ENCODE measurements at places on chromosomes 3 and 15. TPM values are rescaled to one million over a fixed set of nuclear protein-coding genes. Genes with fewer than 3 reads are reported as not detected.

DNA sequence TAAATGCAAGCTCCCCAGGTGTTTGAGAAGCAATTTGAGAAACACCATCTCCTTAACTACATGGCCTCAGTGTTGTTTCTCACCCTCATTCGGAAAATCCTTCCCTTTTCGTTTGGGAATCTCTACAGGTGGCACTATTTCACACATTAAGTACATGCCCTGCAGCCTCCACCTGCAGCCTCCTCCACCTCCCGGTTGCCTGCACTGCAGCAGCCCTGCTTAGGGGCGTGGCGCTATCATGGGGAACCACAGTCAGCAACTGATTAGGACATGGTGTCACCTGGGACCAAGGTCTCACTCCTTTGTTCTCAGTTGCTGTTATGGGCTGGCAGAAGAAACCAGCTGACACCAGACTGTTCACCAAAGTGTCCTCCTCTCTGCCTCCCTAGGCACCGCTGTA lies 11.7 kb upstream of the ZNF774 start:
- no peaks in the 10 kb centered on the region for H3K27me3 ChIP-seq
- no peaks in the 10 kb centered on the region for H3K36me3 ChIP-seq
- no peak for DNase-seq
- no peak overlapping the region for H3K27ac ChIP-seq

DNA sequence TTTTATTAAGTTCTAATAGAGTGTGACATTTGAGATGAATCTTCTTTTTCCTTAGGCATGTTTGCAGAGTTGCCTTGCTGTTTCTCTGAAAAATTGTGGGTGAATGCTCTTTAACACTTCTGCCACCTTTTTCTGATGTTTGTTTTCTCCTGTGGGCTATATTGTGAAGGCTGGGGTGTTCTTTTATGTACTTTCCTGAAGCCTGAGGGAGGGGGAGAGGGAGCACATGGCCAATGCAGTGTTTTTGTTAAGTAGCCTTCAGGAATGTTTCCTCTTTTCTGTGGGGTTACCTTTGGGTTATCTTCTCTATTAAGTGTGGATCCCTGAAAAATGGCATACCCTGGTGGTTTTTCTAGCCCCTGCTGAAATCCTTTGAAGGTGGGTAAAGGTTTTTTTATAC lies 50.2 kb downstream of the CMC1 start:
- no peak overlapping the region for H3K27ac ChIP-seq
- H3K4me3 ChIP-seq, result no peak overlapping the region
- peaks cover 5% of the 10 kb centered on the region for H3K4me1 ChIP-seq
- no peaks in the 10 kb centered on the region for H3K27me3 ChIP-seq

GRCh38 chr3:179450901-179451264 lies 387 bp downstream of the GNB4 start:
- no peaks in the 10 kb centered on the region for H3K4me1 ChIP-seq
- peak overlapping the region; percentile 99 for H3K27ac ChIP-seq
- H3K4me3 ChIP-seq, result peak overlapping the region; percentile 92
- H3K36me3 ChIP-seq, result no peaks in the 10 kb centered on the region

GRCh38 chr15:63449731-63450130 lies 54.7 kb upstream of the USP3 start:
- no peaks in the 10 kb centered on the region for H3K36me3 ChIP-seq
- no peak overlapping the region for H3K27ac ChIP-seq
- no peak for DNase-seq
- no peak overlapping the region for H3K4me3 ChIP-seq

GRCh38 chr3:129195731-129196256 lies 12.1 kb upstream of the CNBP start:
- no peaks in the 10 kb centered on the region for H3K36me3 ChIP-seq
- no peak overlapping the region for H3K4me3 ChIP-seq
- H3K4me1 ChIP-seq, result peaks cover 11% of the 10 kb centered on the region
- H3K27me3 ChIP-seq, result no peaks in the 10 kb centered on the region
- peak overlapping the region; percentile 86 for H3K27ac ChIP-seq

DNA sequence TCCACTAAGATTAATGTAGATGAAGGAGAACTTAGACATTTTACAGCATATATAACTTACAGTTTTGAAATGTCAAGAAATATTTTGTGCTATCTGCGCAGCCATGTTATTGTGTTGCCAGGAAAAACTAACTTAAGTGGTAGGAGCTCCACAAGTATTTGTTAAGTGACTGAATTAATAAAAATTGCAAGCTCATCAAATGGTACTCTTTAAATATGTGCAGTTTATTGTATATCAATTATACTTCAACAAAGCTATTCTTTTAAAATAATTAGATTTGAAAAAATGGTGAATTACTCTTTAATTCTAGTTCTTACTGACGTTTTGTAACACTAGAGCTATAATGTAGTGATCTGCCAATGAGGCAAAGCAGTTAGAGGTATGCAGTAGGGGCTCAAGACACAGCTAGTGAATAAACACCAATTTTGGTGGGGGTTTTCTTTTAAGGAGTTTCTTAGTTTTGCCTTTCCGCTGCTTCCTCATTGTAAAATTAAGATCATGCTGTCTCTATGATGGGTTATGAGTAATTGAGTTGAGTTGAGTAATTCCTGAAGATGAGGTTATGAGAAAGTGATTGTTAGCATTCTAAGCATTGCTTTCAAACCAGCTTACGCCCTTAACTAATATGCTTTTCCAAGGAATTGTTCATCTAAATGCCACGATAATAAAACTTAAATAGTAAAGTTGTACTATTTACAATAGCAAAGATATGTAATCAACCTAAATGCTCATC lies 10.9 kb upstream of the LXN start:
- H3K27ac ChIP-seq, result no peak overlapping the region
- H3K4me1 ChIP-seq, result no peaks in the 10 kb centered on the region
- DNase-seq, result no peak
- H3K36me3 ChIP-seq, result no peaks in the 10 kb centered on the region
- no peaks in the 10 kb centered on the region for H3K27me3 ChIP-seq

- H3K27me3 ChIP-seq, result no peaks in the 10 kb centered on the region
- H3K27ac ChIP-seq, result no peak overlapping the region
- H3K4me3 ChIP-seq, result no peak overlapping the region
- no peak for DNase-seq
- no peaks in the 10 kb centered on the region for H3K4me1 ChIP-seq
These were observed 141.6 kb downstream of the SCAPER start for GRCh38 chr15:76763554-76763953.

- peak; percentile 62 for DNase-seq
- peaks cover 4% of the 10 kb centered on the region for H3K4me1 ChIP-seq
- no peaks in the 10 kb centered on the region for H3K27me3 ChIP-seq
- no peaks in the 10 kb centered on the region for H3K36me3 ChIP-seq
- no peak overlapping the region for H3K27ac ChIP-seq
These were observed 88.7 kb downstream of the CACNA2D3 start for GRCh38 chr3:54211097-54211496.

- peaks cover 8% of the 10 kb centered on the region for H3K4me1 ChIP-seq
- no peak overlapping the region for H3K27ac ChIP-seq
- H3K36me3 ChIP-seq, result no peaks in the 10 kb centered on the region
- no peak for DNase-seq
- H3K4me3 ChIP-seq, result no peak overlapping the region
- H3K27me3 ChIP-seq, result no peaks in the 10 kb centered on the region
These were observed 98.9 kb downstream of the FMN1 start for GRCh38 chr15:33095641-33096040.

DNA sequence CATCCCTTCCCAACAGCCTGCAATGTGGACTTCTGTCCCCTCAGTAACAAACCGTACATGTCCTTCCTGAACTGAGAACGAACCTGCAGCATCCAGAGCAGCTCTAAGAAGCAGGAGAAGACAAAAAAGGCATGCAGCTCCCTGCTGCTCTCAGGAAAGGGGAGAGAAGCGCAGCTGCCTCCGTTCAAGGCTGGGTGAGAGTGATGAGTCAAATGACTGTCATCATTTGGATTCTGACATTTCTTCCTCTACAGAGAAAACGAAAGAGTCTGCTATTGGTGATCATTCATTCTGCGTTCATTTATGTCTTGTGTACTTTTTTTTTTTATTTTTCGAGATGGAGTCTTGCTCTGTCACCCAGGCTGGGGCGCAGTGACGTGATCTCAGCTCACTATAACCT lies 677.8 kb downstream of the FHIT start:
- no peaks in the 10 kb centered on the region for H3K4me1 ChIP-seq

GRCh38 chr3:62785384-62785783 lies 89.8 kb downstream of the CADPS start:
- no peak overlapping the region for H3K27ac ChIP-seq
- H3K36me3 ChIP-seq, result no peaks in the 10 kb centered on the region
- no peak overlapping the region for H3K4me3 ChIP-seq
- DNase-seq, result no peak
- no peaks in the 10 kb centered on the region for H3K4me1 ChIP-seq

- H3K27ac ChIP-seq, result no peak overlapping the region
- no peak overlapping the region for H3K4me3 ChIP-seq
- H3K36me3 ChIP-seq, result no peaks in the 10 kb centered on the region
- H3K4me1 ChIP-seq, result no peaks in the 10 kb centered on the region
- DNase-seq, result no peak
- peaks cover 3% of the 10 kb centered on the region for H3K27me3 ChIP-seq
These were observed 156.8 kb upstream of the ICE2 start for GRCh38 chr15:60635507-60636352.

DNA sequence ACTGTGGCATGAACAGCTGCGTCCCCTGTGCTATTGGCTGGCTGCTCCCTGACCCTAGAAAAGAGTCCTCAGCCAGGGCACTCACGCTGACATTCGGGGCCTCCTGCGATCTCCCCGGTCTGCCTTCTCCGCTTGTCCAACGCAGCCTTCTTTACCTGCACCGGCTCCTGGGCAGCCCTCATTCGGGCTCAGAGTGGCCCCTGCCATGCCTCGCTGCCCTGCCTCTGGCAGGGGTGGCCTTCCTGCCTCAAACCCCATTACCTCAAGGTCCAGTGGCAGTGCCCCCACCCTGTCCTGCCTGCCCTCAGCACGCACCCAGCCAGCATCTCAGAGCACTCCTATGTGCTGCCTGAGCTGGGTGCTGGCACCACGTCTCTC lies 86.5 kb downstream of the TBC1D2B start:
- peak overlapping the region; percentile 73 for H3K27ac ChIP-seq
- no peaks in the 10 kb centered on the region for H3K27me3 ChIP-seq
- peaks cover 53% of the 10 kb centered on the region for H3K4me1 ChIP-seq

CCR9 gene
- not detected for polyA plus RNA-seq

- H3K36me3 ChIP-seq, result no peaks in the 10 kb centered on the region
- peak; percentile 58 for DNase-seq
- H3K27ac ChIP-seq, result no peak overlapping the region
- H3K4me1 ChIP-seq, result no peaks in the 10 kb centered on the region
- H3K27me3 ChIP-seq, result peaks cover 4% of the 10 kb centered on the region
- no peak overlapping the region for H3K4me3 ChIP-seq
These were observed 17.7 kb downstream of the PTH1R start for GRCh38 chr3:46895204-46895660.

GRCh38 chr15:73922186-73923151 lies 3.8 kb upstream of the LOXL1 start:
- peaks cover 53% of the 10 kb centered on the region for H3K4me1 ChIP-seq
- H3K27ac ChIP-seq, result peak overlapping the region; percentile 48
- H3K27me3 ChIP-seq, result no peaks in the 10 kb centered on the region
- H3K4me3 ChIP-seq, result no peak overlapping the region

- H3K4me3 ChIP-seq, result peak overlapping the region; percentile 81
- H3K27me3 ChIP-seq, result no peaks in the 10 kb centered on the region
- peak; percentile 23 for DNase-seq
- peaks cover 5% of the 10 kb centered on the region for H3K36me3 ChIP-seq
These were observed 4.2 kb downstream of the FURIN start for GRCh38 chr15:90872486-90873184.

DNA sequence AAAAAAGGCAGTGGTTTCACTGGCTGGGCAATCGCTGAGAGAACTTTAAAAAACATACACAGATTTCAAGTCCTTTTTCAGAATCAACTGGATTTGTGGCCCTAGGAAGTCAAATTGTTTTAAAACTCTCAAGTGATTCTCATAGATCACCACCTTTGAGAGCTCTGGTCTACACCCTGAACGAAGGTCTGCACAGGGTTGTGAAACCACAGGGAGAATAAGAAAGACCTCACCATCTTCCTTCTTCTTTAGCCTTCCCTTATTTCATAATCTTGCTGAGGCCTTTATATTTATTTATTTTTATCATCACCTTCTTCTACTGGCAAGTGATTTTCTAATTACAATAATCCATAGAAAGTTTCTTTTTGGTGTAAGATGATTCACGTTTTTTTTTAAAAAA lies 58.1 kb downstream of the FOXP1 start:
- no peak for DNase-seq
- H3K27me3 ChIP-seq, result no peaks in the 10 kb centered on the region
- no peak overlapping the region for H3K27ac ChIP-seq
- H3K4me3 ChIP-seq, result no peak overlapping the region

- H3K27me3 ChIP-seq, result no peaks in the 10 kb centered on the region
- DNase-seq, result no peak
- no peaks in the 10 kb centered on the region for H3K36me3 ChIP-seq
These were observed 33.1 kb downstream of the POLG start for GRCh38 chr15:89301304-89302089.

GRCh38 chr3:159607856-159608255 lies 380.8 kb upstream of the IL12A start:
- H3K27ac ChIP-seq, result no peak overlapping the region
- DNase-seq, result no peak
- no peak overlapping the region for H3K4me3 ChIP-seq
- no peaks in the 10 kb centered on the region for H3K36me3 ChIP-seq

DNA sequence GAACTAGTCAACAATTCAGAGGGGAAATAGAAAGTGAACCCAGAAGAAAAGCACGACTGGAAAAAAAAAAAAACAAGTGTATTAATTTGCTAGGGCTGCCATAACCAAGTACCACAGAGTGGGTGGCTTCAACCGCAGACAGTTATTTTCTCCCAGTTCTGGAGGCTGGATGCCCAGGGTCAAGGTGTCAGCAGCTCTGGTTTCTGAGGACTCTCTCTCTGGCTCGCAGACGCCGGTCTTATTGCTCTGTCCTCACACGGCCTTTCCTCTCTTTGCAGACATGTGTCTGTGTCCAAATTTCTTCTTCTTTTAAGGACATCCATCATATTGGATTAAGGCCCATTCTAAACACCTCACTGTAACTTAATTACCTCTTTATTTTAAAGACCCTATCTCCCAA lies 291.8 kb downstream of the XXYLT1 start:
- no peak overlapping the region for H3K27ac ChIP-seq
- H3K27me3 ChIP-seq, result no peaks in the 10 kb centered on the region
- no peak for DNase-seq
- no peaks in the 10 kb centered on the region for H3K4me1 ChIP-seq
- no peaks in the 10 kb centered on the region for H3K36me3 ChIP-seq

All from lung (tissue), 17 donors.